ENCODE measurements at places on chromosomes 2 and 18.

- DNase-seq = no peak
Measured at GRCh38 chr2:28678944-28679343, 72.7 kb upstream of the PPP1CB start.

GRCh38 chr2:37829616-37830395 is 95.3 kb upstream of the RMDN2 start:
- no peak for DNase-seq

DNA sequence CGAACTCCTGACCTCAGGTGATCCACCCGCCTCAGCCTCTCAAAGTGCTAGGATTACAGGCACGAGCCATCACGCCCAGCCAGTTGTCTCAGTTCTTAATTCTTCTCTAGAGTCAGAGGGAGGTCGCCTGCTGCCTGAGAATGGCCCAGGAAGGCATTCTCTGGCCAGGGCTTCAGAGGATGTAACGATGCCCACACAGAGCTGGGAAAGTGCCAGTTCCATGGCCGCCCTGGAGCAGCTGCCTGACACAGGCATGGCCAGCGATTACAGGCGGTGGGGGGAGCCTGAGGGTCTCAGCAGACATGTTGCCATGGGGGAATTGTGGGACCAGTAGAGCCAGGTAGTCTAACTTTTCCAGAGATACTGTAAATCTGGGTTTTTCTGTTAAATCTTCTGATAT is 25.6 kb upstream of the DNMT3A start:
- no peak for DNase-seq

- no peak for DNase-seq
Measured at GRCh38 chr2:30978854-30979253, 159.4 kb downstream of the GALNT14 start.

GRCh38 chr18:33937270-33937816 is 287.4 kb downstream of the NOL4 start:
- DNase-seq = no peak

GRCh38 chr2:2320486-2321199 is 10.4 kb downstream of the MYT1L start:
- DNase-seq = no peak

- no peak for DNase-seq
Measured at GRCh38 chr2:240821429-240821778, 1.4 kb upstream of the KIF1A start.

- DNase-seq = no peak
Measured at GRCh38 chr2:88874063-88874657, 182.7 kb downstream of the RPIA start.

DNA sequence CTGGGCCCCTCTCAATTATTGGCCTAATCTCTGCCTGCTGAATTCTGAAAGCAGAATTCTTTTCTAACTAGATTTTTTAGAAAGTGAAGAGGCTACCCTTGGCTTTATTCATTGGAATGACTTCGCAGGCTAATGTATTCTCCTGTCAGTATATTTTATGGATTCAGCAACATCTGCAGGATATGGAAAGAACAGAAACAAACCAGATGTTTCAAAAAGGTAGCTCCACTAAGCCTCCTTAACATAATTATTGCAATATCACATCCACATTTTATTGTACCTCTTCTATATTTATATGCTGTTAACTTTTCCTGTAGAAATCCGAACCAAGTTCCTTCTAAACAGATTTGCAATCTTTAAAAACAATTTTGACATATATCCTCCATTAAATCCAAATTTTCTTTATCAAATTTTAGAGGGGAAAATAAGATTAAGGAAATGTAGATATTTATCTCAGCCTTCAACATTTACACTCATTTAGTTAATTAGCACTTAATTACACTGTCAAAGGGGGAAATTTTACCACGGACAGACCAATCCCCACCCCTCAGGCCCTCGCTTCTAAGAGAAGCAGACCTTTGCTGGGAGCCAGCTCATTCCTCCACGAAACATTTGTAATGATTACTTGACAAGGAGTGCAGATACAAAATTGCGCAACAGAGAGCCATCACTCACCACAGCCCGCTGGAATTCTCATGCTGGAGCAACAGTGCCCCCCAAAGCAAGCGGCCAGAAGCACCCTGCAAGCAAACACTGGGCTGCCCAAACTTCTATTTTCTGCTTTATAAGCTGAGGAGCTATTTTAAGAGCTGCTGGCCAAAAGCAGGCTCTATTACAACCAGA is 253.4 kb downstream of the ETAA1 start:
- no peak for DNase-seq

GRCh38 chr2:54208364-54209240 is 47.4 kb downstream of the TSPYL6 start:
- no peak for DNase-seq

- peak; percentile 91 for DNase-seq
Measured at GRCh38 chr2:101473911-101474701, 806 bp downstream of the RFX8 start.

DNA sequence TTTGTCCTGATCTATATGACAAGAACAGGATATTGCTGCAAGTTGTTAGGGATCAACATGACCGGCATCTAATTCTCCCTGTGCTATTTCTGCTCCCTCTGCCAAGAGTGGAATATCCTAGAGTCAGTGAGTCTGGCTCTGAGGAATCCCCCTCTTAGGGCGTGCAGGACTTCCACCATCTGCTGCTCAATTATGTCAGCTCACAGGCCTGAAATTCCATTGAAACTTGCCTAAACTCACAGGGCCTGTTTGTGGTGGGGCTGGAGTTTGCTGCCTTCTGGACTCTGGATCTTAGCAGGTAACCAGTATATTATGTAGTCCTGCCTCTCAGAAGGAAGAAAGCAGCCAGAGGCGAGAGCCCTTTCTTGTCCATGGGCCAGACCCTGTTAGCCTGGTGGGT is 323.0 kb downstream of the TSN start:
- no peak for DNase-seq

GRCh38 chr2:176491172-176491904 is 222.1 kb downstream of the MTX2 start:
- no peak for DNase-seq

- DNase-seq = no peak
Measured at GRCh38 chr2:174984561-174984960, 20.6 kb downstream of the CHN1 start.

GRCh38 chr18:60663060-60663989 is 290.8 kb upstream of the MC4R start:
- no peak for DNase-seq

- DNase-seq = peak; percentile 82
Measured at GRCh38 chr2:31579996-31580320, 780 bp downstream of the SRD5A2 start.

DNA sequence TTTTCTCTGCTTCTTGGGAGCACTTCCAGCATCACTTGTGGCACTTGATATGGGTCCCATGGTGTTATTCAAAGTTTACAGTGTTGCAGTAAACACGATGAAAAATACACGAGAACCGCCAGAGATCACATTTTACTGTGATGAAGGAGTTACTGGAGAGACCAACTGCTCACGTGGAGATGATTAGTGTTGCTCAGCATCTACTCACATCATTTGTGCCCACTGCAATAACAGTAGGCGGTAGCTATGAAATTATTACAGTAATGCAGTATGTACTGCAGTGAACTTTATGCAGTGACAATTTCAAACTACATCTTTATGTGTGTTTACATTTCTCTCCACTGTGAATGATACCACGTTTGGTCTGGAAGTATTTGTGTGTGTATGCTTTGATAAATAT is 93.5 kb downstream of the SLC4A3 start:
- no peak for DNase-seq

DNA sequence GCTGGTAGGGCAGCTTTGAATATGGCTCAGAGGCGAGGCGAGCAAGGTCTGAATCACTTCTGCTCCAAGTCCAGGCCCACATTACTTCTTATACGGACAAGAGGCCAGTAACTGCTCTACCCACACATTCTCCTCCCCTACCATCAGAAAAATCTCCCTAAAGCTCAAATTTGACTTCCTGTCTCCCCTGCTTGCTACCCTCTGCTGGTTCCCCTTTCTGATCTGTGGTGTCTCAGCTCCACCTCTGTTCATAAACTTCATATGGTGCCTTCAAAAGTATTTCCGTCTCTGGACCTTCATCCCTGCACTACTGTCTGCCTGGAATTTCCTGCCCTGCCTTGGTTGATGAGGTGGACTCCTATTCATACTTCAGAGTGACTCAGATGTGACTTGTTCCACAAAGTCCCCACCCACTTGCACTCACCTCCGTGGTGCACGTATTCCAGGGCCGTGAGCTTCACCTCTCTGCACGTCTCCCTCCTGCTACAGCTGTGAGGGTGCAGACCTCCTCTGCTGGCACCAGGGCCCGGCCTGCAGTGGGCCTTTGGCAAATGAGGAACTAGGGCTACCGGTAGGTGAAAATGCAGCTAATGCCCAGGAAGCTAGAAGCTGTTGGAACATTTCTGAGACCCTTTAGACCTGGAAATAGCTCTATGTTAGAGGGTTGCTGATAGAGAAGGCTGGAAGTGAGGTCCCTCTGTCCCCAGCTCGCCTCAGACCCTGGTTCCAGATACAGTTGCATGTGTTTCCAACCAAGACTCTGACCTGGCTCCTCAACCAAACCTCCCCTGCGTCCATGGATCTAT is 24.6 kb upstream of the KCMF1 start:
- no peak for DNase-seq

- no peak for DNase-seq
Measured at GRCh38 chr2:63058144-63058920, 7.7 kb downstream of the OTX1 start.

DNA sequence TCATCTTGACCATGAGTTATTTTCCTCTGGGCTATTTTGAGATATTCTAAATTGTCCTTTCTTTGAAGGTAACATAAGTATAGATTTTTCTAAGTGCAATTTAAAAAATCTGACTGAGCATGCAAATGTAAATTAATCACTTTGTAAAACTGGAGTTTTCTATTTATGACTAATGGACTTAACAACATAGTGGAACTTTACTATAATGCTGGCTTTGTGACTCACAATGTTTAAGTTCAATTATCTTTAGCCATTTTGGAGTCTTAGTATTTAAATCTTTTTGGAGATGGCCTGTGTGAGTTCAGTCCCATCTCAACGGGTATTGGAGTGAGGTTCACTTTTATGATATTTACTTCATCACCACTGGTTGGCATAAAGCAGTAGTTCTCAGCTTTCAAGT is 35.2 kb upstream of the NOSTRIN start:
- no peak for DNase-seq

DNA sequence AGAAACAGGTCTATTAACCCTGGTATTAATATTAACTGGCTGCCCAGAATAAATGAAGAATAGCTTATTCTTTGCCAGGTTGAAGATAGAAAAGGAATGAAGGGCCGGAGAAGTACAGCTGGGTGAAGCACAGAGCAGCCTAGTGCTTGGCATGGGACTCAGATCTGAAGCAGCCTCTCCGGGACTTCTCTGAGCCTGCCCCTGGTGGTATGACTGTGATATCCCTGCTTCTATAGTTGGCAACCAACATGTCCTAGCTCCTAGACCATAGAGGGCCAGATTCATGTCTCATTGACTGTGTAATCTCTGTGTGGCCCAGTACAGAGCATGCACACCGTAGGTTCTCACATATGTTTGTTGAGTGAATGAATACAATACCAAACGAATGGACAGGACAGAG is 107.8 kb downstream of the MSH2 start:
- no peak for DNase-seq

- DNase-seq = no peak
Measured at GRCh38 chr18:29512203-29512602, 1335.3 kb upstream of the CDH2 start.

- DNase-seq = peak; percentile 47
Measured at GRCh38 chr18:79746730-79747129, 51.0 kb upstream of the KCNG2 start.

- peak; percentile 55 for DNase-seq
Measured at GRCh38 chr2:904246-905024, 46.2 kb upstream of the SNTG2 start.

DNA sequence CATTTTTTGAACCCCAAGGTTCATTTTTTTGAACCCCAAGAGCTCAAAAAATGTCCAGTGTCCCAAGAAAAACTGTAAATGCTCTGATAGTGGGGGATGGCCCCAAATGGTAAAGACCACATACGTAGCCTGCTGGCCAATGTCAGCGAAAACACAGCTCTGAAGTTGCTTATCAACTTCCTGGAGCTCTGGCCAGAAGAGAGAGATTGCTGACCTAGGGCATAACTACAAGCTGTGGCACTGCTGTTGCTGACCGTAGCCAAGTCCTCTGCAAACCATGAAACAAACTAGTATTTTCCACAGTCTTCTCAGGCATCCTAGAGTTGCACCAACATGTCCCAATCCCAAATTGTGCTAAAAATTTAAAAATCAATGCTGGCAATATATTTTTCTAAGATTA is 50.9 kb downstream of the REEP1 start:
- peak; percentile 24 for DNase-seq

- no peak for DNase-seq
Measured at GRCh38 chr2:55311444-55311870, 42.4 kb upstream of the MTIF2 start.

DNA sequence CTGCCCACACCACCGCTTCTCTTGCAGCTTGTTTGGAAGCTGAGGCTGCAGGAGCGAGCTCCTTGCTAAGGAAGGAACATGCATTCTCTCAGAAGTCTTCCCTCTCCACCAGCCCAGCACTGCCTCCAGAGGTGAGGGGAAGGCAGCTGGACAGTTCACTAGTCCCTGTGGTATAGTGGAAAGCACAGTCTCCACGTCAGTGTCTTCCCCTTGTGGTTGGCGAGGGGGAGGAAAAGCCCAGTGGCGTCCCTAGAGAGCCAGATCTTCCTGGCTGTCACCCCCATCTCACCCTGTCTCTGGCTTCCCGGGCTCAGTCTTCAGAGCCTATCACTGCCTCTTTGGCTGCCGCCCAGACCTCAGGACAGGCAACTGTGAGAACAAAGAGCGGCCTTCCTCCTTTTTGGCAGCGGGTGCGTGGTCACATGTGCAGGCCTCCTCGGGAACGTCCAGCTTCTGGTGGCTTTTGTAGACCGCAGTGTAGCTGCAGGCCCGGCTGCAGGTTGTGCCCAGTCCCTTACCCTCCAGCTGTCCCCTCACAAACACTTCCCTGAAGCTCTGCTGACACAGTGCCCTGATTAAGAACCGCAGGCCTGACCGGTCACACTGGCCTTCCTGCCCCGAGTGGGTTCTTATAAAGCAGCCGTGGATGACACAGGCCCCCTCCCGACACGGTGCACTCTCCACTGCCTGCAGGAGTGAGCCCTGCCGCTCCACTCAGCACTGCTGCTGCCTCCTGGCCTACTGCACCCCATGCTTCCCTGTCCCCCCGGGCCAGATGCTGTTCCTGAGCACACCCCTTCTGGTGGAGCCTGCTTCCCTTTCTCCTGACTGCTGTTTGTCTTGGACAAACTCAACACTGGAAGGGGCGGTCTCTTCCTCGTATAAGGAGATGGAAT is 90.9 kb downstream of the RNF144A start:
- DNase-seq = no peak

- DNase-seq = no peak
Measured at GRCh38 chr2:98454500-98455235, 10.0 kb downstream of the INPP4A start.

- DNase-seq = no peak
Measured at GRCh38 chr2:173434762-173435569, 80.3 kb downstream of the CDCA7 start.

GRCh38 chr18:72181241-72181764 is 362.8 kb downstream of the CBLN2 start:
- DNase-seq = no peak
